Activated CD8-positive, alpha-beta memory T cell treated with anti-CD3 and anti-CD28 coated beads for 48 hours (primary cell): ENCODE measurements at places on chromosomes 1 and 21.
A peak's percentile ranks its signal among the peaks of the same experiment; 100 is the strongest.

DNA sequence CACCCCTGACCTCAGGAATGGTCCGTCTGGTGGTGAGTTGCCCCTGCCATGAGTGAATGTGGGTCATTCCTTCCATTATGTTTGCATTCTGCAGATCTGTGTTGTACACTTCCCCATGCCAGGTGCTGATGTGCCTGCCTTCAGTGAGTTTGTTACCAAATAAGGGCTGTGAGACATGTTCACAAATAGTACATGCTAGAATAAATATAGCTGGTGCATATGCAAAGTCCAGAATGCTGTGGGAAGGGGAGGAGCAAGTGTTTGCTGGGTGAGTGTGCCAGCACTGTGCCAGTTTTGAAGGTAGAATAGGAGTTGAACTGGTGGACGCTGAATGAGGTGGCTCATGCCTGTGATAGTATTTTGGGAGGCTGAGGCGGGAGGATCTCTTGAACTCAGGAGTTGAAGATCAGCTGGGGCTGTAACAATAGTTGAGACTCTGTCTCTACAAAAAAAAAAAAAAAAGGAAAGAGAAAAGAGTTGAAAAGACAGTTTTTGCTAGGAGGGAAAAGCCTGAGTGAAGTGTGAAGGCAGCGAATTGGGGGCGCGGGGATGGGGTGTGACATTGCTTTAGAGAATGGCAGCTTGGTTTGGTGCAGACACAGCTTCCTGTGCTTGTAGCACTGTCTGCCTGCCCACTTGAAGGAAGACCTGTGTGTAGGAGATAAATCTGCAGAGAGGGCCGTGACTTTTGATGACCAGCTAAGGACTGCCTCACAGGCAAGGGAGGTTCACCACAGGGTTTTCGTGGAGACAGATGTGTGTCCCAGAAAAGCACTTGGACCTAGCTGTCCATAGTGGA, 61.1 kb downstream of the LGR6 start:
- DNase-seq, result no peak

GRCh38 chr1:76257823-76258222, 183.3 kb downstream of the ST6GALNAC3 start:
- no peak for DNase-seq

DNA sequence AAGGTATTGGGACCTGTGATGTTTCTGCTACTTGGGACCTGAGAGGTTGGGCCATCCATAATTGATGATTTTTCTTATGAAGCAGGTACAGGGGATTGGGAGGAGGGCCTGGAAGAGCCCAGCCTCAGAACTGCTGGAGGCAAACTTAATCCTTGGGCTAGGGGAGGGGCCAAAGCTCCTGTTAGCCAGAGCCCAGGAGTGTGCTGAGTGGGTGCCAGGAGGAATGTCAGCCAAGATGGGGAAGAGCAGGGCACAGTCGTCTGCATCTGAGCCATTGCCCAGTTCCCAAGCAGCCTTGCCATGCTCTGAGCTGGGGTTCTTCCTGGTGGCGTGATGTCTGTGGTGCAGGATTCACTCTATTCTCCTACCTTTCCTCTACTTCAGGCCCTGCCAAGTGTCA, 5.8 kb downstream of the MAPKAPK2 start:
- DNase-seq, result no peak

GRCh38 chr21:36718951-36719501, 20.1 kb downstream of the SIM2 start:
- no peak for DNase-seq

- no peak for DNase-seq
Observed at GRCh38 chr1:196115646-196116045, 492.6 kb downstream of the KCNT2 start.

GRCh38 chr1:93675931-93676330, 5.7 kb downstream of the BCAR3 start:
- DNase-seq, result no peak

GRCh38 chr1:165871311-165872067, 44.1 kb downstream of the UCK2 start:
- DNase-seq, result peak; percentile 33

DNA sequence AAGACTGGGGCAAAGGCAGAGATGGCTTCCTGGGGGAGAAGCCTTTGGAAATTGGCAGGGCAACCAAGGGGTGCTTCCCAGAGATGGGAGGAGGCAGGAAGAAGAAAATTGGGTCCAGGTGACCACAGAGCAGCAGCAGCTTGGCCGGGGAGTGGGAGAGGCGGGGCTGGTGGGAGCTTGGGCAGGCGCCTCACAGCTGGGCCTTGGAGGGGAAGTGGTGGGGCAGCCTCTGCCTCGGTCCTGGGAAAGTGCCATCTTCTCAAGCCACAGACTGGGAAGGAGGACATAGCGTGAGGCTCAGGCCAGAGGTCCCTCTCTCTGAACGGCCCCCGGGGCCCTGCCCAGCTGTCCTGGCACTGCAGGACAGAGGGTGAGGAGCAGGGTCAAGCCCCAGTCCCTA, 24.0 kb upstream of the WASF2 start:
- DNase-seq, result no peak

GRCh38 chr1:27216466-27216865, 18.0 kb upstream of the WDTC1 start:
- no peak for DNase-seq

DNA sequence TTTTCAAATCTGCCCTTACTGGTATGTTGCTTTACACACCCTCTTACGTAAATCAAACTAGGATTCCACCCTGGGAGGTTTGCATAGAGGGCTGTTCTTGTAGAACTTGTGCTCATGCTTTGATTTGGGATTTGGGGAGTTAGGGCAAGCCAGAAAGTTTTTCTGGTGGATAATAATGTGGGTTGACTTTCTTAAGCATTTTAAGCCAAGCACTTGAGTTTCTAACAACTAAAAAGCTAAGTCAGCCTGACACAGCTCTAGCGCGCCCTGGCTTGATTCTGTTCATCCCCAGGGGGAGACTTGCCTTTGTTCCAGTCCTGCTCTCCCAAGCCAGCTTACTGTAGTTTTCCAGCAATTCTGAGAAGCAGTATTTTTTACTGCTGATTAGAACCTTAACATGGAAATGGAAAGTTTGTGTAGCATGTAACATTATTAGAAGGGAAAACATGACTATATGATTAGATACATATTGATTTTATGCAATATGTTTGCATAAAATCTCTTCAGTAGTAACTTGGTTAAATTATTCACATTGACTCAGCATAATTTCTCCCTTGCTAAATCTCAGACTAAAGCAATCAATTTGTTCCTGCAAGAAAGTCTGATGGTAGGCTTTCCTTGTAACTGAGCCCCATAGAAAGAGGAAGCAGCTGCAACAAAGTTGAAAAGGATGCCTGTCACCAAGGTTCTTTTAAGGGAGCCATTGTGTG, 11.0 kb upstream of the PGD start:
- DNase-seq, result no peak

DNA sequence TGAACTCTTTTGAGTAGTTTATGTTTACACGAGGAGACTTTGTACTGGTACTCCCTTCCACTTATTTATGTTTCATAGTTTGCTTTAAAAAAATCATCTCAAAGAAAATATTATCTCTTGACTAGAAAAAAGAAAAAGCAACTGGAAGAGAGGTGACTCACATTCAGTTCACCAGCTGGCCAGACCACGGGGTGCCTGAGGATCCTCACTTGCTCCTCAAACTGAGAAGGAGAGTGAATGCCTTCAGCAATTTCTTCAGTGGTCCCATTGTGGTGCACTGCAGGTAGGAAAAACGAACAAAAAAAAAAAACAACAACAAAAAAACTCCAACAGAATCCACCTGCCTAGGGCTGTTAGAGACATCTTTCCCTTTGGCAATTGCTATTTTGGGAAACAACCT, 102.9 kb downstream of the PTPRC start:
- DNase-seq, result no peak

DNA sequence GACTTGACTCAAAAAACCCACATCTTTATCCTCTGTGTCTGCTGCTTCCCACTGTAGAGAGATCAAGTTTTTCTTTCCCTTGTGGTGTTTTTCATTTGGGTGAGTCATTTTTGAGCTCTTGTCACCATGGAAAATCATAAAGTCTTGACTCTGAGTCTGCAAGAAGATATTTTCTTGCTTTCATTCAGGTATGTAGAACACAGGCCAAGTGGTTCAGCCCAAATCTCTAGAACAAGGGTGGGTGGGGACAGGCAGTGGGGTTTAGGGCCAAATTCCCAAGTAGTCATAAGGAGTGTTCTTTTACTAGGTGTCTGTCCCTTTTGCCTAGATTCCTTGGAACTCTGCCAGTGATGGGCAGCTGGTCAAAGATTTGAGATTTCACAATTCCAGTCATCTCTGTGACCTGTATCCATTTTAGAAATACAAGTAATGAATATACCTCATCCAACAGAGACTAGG, 21.5 kb upstream of the ARHGAP29 start:
- DNase-seq, result no peak

GRCh38 chr1:207487636-207488035, 8.3 kb upstream of the CR1 start:
- no peak for DNase-seq

DNA sequence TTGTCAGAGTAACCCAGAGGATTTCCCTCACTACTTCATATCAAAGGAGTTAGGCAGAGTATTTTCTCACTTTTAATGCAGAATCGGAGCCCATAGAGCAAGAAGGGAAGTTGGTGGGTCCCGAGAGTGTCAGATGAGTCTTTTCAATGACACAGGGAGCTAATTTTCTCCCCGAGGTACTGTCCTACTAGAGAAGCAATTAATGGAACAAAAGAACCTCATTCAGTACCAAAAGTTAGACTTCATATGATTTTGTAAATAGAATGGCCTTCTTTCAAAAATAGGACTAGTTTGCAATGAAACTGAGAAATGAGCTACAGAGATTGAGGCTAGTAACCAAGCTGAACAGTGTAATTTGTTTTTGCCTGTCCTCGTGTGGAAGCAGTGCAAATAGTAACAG, 3.9 kb downstream of the NCAM2 start:
- no peak for DNase-seq

GRCh38 chr1:72177711-72178110, 104.6 kb downstream of the NEGR1 start:
- no peak for DNase-seq

- no peak for DNase-seq
Observed at GRCh38 chr1:72357411-72357810, 75.1 kb upstream of the NEGR1 start.

GRCh38 chr1:230356190-230356589, 69.9 kb downstream of the PGBD5 start:
- DNase-seq, result no peak

DNA sequence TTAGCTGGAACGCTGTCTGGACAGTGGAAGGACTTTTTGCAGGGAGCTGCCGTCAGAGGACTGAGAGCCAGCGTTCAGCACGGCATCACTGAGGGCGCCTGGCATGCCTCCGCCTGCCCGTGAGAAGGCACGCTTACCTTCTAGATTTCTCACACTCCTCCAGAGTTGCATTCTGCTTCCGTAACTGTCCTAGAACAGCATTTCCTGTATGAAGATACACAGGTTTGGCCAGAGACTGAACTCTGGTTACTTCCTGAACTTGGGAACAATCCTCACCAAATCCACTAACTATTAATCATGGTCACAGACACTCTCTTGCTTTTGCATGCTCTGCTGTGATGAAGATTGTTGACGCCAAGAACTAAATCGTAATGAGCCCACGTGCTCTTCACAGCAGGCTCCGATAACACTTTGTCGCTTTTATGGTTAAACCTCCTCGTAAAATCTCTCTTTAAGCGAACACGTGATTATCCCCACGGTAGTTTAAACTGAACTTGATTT, 93.5 kb downstream of the KIF26B start:
- DNase-seq, result no peak

DNA sequence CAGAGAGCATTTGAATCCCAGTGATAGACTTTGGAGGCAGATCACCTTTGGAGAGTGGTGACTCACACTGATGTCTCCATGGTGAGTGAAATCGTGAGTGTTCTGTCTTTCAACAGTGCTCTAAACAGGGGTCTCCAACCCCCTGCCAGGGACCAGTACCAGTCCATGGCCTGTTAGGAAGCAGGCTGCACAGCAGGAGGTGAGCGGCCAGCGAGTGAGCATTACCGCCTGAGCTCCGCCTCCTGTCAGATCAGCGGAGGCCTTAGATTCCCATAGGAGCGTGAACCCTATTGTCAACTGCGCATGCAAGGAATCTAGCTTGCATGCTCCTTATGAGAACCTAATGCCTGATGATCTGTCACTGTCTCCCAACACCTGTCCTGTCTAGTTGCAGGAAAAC, 61.8 kb upstream of the B3GALNT2 start:
- no peak for DNase-seq

DNA sequence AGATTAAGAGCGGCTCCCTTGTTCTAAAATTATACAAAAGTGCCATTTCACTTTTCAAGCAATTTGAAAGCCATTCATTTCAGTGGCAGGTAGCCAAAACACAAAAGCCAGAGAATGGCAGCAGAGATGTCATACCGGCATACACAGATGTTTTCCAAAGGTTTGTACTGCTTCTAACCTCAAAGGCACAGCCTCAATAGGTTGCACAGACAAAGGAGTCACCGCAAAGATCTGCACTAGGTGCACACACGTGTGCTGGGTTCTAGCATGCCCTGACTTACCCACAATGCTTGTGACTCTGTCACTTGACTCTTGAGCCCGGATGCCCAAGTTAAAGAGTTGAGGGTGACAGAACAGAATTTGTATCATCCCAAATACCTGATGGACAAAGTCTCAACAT, 448.9 kb upstream of the ADGRL2 start:
- DNase-seq, result no peak

- DNase-seq, result no peak
Observed at GRCh38 chr1:182056601-182057366, 4.7 kb downstream of the ZNF648 start.

GRCh38 chr1:228308085-228308601, 98.5 kb downstream of the TRIM11 start:
- DNase-seq, result no peak

DNA sequence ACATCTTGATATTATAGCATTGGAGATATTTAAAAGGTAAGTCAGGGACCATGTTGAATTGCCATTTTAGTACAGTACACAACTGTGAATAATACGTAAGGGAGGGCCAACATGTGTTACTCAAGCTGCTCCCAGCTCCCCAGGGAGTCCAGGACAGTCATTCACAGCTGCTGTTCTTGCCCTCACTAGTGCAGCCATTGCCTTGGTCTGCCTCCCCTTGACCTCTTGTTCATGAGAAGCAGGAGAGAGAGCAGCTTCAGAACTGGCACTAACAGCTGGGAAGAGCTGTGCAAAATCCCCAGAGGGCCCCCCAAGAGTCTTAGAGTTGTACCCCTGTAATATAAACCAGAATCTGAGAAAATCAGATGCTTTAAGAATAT, 16.4 kb downstream of the TCEANC2 start:
- DNase-seq, result no peak

DNA sequence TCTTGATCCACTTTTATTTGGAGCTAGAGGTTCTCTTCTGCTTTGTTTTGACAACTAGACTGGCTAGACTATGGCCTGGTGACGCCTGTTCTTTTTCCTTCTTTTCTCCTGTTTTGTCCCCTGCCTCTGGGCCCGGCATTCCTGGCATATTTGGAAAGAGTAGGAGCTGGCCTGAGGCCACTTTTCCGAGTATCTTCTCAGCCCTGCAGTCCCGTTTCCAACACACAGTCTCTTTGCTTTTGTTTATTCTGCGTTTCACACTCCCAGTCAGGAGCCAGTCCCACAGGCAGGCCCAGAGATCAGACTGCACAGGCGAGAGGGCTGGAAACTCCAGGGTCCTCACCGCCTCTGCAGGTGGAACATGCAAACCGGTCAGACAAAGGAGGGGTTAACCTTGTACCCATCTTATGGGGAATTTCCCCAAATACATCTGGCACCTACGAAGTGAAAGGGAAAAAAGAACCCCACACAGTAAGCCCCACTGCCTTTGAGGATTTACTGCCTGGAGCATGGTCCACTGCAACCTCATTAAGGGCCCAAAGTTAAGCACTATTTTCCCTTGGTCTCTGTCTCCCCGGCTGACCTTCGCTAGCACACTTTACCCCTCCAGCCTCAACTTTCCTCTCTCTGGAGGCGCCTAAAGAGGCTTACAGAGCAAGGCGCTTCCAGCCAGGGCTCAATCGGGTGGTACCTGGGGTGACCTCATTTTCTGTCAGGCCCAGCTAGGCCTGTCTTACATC, 141.1 kb downstream of the TOMM20 start:
- no peak for DNase-seq
